ENCODE measurements at places on chromosomes 7 and 10.

DNA sequence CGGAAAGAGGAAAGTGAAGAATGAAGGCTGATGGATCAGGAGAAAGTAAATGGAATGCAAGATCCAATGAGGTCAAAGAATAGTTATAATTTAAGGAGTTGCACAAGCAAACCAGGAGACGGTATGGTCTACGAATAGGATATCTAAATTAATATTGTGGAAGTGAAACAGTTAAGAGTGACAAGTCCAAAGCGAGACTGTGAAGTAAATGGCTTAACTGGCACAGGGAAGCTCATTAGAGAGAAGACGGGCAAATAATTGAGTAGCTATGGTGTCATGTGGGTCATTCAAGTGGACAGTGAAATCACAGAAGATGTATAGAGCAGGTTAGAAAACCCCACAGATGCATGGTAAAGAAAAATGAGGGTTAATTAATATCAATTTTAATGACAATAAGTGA, 3.2 kb downstream of the CYP51A1 start:
- DNase-seq = no peak

GRCh38 chr7:17968791-17969715, 28.8 kb upstream of the SNX13 start:
- no peak for DNase-seq

GRCh38 chr7:150325110-150325611, 1.8 kb upstream of the ACTR3C start:
- DNase-seq = no peak

GRCh38 chr7:134845461-134845860, 66.0 kb downstream of the CALD1 start:
- no peak for DNase-seq

DNA sequence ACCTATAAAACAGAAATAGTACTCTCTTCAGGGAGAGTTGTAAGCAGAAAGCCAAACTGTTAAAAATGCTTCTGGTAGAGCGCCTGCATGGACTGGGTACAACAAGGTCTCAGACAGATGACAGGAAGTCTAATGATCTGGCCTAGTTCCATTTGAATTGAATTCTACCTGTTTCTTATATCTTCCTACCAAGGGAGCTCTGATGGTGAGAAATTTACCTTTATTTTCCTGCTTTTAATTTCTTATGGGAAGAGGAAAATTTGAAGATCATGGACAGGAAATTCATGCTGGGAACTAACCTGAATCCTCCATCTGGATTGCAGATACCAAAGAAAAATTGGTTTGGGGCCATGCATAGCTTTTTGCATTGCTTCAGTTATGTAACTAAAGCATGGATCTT, 63.3 kb downstream of the BMPER start:
- DNase-seq = no peak
